HAP-1 (cell line): ENCODE measurements at places on chromosomes 6 and 20.

GRCh38 chr6:168106633-168107005 is 27.6 kb upstream of the FRMD1 start:
- no peak for DNase-seq

GRCh38 chr6:149190224-149190831 is 127.2 kb upstream of the TAB2 start:
- peak; percentile 62 for DNase-seq

- DNase-seq, result no peak
These were observed 12.1 kb upstream of the TAGAP start for GRCh38 chr6:159056899-159057298.

DNA sequence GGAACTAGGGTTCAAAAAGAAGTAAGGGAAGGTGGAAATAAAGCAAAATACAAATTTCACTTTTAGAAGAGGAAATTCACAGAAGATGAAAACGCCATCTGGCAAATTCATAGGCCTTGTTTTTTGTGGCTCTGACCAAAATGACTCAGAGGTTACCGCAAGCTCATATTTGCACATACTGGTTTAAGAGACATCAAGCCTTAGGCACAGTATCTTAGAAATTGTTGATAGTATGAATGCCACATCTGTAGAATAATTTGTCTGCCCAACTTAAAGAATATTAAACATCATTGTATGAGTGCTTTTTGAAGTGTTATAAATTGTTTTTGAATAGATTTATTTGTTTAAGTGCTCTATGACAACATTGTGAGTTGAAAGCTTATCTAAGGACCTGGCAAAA is 10.6 kb downstream of the TAAR1 start:
- DNase-seq, result no peak

- DNase-seq, result no peak
These were observed 76.1 kb upstream of the ATXN1 start for GRCh38 chr6:16837217-16837972.
